ENCODE measurements at places on chromosomes 1 and 21. TPM values are rescaled to one million over a fixed set of nuclear protein-coding genes. Genes with fewer than 3 reads are reported as not detected.
A peak's percentile ranks its signal among the peaks of the same experiment; 100 is the strongest.

DNA sequence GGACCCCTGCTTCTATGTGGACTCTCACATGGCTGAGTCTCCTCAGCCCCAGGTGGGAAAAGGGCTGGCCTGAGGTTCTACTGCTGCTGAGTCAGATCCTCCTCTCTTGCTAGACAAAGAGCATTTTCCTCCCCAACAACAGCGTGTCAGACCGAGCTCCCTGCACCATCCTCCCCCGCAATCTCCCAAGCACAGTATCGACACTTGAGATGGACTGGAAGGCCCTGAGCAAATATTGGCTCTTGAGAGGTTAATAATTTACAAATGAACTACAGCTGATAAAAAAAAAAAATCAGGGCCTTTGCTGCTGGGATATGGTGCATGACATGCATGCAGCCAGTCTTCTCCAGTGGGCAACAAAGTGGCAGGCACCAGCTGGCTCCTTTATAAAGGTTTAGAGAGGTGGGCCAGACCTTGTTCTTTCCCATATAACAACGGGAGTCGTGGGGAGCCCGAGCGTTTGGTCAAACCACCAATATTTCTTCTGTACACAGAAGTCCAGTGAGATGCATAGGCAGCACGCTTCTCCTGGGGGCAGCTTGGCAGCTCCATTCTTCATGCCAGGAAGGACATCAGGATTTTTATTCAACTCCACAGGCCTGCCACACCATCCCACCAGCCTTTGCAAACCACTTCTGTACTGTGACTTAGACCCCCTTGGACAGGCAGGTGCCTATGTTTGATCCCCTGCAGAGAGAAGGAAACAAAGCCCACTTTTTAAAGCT, 55.4 kb upstream of the CAMK1G start:
- no peak overlapping the region for H3K27ac ChIP-seq
- no peak for DNase-seq
- H3K4me1 ChIP-seq: no peaks in the 10 kb centered on the region
- H3K27me3 ChIP-seq: peaks cover 9% of the 10 kb centered on the region
- no peaks in the 10 kb centered on the region for H3K36me3 ChIP-seq

DNA sequence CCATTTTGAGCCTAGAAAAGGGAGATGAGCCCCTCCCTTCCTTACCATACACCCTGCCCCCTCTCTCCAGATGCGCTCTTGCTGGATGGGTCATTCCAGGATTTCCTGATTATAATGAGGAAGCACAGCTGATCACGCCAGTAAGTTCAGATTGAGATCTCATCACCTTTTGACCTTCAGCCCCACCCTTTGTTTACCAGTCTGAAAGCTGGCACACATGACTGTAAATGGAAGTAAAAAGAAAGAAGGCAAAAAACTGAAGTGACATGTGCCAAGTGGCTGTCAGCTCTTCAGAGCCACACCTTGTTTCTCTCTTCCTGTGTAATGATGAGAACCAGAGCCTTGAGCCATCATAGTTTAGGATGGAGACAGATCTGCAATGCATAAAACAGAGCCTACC, 27.9 kb downstream of the S1PR1 start:
- peak overlapping the region; percentile 51 for H3K27ac ChIP-seq
- no peaks in the 10 kb centered on the region for H3K36me3 ChIP-seq
- no peak for DNase-seq
- no peaks in the 10 kb centered on the region for H3K27me3 ChIP-seq

- peak overlapping the region; percentile 94 for H3K4me3 ChIP-seq
- DNase-seq: peak; percentile 89
- H3K27me3 ChIP-seq: no peaks in the 10 kb centered on the region
- H3K36me3 ChIP-seq: no peaks in the 10 kb centered on the region
These were observed 817 bp upstream of the PMVK start for GRCh38 chr1:154937085-154937987.

Gene TAL1
- not detected for polyA plus RNA-seq

GRCh38 chr1:21332554-21333311, 42.5 kb upstream of the ECE1 start:
- no peaks in the 10 kb centered on the region for H3K27me3 ChIP-seq
- H3K36me3 ChIP-seq: peaks cover 4% of the 10 kb centered on the region
- H3K27ac ChIP-seq: peak overlapping the region; percentile 18

DNA sequence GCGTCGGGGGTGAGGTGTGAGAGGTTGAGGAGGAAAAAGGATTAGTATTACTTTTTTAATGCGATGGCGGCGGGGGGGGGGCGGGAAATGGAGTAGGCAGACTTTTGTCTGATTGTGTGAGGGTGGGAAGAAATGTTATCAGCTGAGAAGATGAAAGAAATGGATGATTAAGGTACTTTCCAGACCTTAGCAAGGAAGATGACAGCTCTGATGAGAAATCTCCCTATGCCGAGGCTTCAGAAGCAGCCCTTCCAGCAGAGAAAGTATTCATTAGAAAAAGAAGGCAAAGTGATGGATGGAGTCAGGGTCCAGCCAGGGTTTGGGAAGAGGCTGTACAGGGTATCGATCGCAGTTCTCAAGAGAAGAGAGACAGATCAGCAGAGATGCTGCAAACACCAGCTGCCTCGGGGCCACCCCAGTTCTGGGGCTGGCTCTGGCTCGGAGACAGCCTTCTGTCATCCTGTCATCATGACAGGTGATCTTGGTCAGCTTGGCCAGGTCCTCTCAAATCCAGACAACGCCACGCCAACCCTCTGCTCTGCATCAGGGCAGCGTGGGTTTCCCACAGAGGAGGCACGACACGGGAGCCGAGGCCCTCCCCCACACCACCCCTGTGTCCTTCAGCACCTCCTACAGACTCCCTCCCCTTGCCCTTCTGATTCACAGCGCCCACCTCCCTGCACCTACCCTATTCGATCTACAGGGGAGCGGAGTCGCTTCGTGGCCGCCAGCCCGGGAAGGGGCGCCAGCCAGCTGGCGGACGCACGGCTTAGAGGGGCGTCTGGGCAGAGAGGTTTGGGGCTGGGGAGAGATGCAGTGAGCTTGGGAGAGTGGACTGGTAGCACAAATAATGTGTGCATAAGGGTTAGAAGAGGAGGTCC, 674 bp upstream of the ATXN7L2 start:
- peak overlapping the region; percentile 63 for H3K27ac ChIP-seq
- peak overlapping the region; percentile 90 for H3K4me3 ChIP-seq
- peaks cover 20% of the 10 kb centered on the region for H3K4me1 ChIP-seq
- DNase-seq: peak; percentile 42
- H3K27me3 ChIP-seq: no peaks in the 10 kb centered on the region

GRCh38 chr21:35488946-35489345, 439.8 kb upstream of the RUNX1 start:
- H3K36me3 ChIP-seq: no peaks in the 10 kb centered on the region
- H3K4me3 ChIP-seq: no peak overlapping the region
- DNase-seq: no peak
- no peaks in the 10 kb centered on the region for H3K4me1 ChIP-seq
